ENCODE measurements at places on chromosomes 1 and 21.
A peak's percentile ranks its signal among the peaks of the same experiment; 100 is the strongest.

DNA sequence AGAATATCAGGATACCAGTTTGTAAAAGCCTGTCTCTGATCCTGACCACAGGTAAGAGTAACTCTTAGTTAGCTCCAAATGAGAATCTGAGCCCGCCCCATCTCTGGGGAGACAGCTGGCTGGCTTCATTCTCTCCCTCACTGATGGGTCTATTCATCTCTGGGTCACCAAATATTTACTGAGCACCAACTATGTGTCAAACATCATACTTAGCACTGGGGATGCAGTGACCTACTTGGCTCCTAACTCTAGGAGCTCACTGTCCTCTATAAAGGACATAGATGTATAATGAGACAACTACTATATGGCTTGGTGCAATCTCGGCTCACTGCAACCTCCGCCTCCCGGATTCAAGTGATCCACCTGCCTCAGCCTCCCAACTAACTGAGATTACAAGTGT is 29.8 kb upstream of the BCL10 start:
- no peak for DNase-seq

DNA sequence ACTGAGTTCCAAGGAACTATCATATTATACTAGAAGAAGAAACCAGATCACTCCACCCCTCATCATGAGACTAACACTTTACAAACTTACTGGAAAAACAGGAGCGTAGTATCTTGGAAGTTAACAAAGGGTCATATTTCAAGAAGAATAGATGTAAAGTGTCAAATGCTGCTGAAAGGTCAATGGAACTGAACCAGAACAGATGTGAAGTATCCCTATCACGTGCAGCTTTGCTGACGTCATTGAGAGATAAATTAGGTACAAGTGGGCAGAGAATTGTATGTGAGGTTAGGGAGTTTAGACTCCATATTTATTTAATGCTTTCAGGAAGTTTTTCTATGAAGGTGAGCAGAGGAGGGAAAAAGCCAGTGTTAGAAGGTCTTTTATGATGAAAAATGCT is 483.0 kb downstream of the NCAM2 start:
- DNase-seq, result no peak

DNA sequence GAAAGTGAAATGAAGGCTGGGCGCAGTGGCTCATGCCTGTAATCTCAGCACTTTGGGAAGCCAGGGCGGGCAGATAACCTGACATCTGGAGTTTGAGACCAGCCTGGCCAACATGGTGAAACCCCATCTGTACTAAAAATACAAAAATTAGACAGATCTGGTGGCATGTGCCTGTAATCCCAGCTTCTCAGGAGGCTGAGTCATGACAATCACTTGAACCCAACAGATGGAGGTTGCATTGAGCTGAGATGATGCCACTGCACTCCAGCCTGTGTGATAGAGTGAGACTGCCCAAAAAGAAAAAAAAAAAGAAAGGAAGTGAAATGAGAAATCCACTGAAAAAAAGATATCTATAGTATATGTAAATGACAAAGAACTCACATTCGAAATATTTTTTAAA is 439.9 kb downstream of the DISC1 start:
- DNase-seq, result no peak

DNA sequence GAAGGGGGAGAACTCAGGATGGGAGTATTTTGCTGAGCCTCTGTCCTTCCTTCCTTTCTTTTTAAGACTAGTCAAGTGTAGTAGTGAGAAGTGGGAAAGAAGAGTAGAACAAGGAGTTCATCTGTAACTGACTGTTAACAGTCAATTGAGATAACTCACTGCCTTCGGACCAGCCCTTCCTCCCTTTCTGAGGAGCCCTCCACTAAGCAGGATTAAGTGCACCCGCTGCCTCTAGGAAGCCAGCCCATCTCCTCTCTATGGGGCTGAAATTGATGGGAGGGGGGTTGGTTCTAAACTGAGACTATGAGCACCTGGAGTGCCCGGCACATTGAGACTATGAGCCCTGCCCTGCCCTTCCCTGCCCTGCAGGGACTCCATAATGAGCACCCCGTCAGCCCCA is 72.7 kb upstream of the TINAGL1 start:
- no peak for DNase-seq

- DNase-seq, result no peak
Observed at GRCh38 chr1:64527786-64528185, 57.9 kb downstream of the CACHD1 start.

- DNase-seq, result no peak
Observed at GRCh38 chr1:218865591-218865990, 308.1 kb upstream of the LYPLAL1 start.

- DNase-seq, result no peak
Observed at GRCh38 chr1:192959657-192960186, 99.4 kb downstream of the UCHL5 start.

DNA sequence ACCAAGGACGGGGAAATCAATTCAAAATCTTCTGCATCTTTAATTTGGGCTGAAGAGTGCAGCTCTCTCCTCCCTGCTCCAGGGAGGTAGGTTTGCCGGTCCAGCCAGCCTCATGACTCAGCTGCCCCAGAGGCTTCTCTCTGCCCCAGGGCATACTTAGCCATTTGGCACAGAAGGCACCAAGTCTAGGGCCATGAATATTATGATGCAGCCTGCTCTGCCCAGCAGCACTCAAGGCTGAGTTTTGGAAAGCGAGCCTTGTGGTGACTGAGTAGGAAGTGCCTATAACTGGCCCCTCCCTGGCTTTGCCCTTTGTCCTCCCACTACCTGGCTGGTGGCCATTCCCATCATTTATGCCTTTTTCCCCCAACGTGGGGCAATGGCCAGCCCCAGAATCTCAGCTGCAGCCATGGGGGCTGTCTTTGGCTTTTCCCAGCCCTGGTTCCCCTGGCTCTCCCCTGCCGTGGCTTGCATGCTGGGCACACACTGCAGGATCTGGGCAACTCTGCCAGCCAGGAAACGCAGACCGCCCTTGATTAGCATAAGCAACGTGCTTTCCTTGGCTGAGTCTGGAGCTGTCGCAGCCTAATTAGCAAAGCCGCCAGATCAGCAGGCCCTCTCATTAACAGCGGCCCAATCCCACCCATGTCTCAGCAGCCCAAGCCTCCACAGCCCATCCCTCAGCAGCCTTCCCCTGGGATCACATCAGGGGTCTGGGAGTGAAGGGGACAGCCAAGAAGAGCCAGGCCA is 258.6 kb upstream of the TMEM51 start:
- DNase-seq, result no peak

GRCh38 chr1:57102561-57103326 is 136.9 kb upstream of the C8B start:
- DNase-seq, result no peak

DNA sequence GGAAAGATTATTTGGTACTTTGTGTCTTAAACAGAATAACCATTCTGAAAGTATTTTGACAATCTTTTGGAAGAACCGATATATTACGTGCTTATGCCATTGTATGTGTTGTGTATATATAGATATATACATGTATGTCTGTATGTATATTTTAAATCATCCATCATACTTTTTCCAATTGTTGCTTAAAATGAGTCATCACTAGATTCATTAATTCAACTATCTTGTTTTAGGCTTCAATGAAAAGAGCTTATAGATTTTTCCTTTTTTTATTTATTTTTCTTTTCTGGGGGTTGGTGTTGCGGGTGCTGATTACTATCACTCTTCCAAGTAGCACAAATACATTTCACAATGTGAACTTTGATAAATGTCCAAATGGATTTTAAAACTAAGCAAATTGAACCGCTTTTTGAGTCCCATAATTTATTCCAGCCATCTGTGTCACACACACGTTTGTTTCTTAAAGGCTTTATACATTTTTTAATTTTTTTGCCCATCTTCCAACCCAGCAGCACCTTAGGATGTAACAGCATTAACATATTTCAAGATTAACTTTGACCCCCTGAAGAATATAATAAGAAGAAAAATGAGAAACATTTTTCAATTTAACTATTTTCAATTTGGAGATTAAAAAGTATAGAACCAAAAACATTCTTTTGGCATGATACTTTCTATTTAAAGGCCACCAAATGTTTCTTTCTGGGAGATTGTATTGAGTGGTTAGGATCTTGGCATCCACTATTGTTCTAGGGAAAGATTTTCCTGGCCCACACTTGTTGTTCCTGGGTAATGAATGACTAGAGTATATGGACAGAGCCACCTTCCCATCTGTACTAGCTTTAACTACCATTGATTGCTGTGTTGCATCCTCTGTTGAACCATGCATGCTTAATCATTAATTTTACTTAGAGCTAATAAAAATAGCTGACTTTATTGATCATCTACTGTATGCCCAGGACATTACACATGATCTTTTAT is 9.3 kb upstream of the DPYD start:
- DNase-seq, result no peak

DNA sequence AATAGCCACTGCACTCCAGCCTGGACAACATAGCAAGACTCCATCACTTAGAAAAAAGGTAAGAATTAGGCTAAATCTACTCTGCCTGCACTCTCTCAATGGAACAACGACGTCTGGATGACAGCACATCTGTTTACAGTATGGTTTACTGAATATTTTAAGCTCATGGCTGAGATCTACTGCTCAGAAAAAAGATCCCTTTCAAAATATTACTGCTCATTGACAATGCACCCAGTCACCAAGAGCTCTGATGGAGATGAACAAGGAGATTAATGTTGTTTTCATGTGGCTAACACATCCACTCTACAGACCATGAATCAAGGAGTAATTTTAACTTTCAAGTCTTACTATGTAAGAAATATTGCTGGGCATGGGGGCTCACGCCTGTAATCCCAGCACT is 58.0 kb downstream of the SLC27A3 start:
- DNase-seq, result no peak

- no peak for DNase-seq
Observed at GRCh38 chr1:225731491-225731890, 46.1 kb upstream of the SRP9 start.

DNA sequence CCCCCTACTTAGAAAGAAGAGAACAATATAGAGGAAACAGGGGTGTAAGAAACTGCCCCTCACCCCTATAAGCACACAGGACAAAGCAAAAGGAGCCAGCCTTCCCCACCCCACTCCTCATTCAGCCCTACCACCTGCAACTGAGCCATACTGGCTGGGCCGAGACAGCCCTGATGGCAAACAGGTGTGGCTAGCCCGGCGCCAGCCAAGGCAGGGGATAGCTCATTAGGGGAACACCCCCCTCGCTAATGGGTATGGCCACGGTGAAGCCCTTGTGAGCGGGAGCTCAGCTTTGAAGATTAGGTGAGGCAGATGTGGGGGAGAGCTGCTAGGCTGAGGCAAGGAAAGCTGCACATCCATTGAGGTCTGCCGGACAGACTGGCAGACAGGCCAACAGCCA is 65.5 kb downstream of the ERI3 start:
- no peak for DNase-seq

GRCh38 chr1:28087614-28088167 is 719 bp downstream of the EYA3 start:
- no peak for DNase-seq

- peak; percentile 12 for DNase-seq
Observed at GRCh38 chr1:222928212-222928611, 113.4 kb downstream of the DISP1 start.

DNA sequence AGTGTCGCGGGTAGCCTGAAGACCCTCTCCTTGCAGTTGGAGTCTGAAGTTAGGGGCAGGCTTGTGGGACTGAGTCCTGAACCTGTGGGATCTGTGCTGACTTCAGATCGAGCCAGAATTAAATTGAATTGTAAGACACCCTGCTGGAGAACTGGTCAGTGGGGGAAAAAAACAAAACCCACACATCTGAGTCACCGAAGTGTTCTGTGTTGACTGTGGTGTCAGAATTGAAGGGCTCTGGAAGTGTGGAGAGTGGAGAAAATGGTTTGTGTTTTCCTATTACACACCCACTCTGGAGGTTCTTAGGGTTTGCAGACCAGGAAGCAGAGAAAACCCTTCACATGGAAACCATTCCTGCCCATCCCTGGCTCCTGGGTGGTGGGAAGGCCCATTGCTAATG is 209.5 kb upstream of the GALNT2 start:
- DNase-seq, result no peak

GRCh38 chr1:81412954-81413353 is 387.8 kb upstream of the ADGRL2 start:
- DNase-seq, result no peak

DNA sequence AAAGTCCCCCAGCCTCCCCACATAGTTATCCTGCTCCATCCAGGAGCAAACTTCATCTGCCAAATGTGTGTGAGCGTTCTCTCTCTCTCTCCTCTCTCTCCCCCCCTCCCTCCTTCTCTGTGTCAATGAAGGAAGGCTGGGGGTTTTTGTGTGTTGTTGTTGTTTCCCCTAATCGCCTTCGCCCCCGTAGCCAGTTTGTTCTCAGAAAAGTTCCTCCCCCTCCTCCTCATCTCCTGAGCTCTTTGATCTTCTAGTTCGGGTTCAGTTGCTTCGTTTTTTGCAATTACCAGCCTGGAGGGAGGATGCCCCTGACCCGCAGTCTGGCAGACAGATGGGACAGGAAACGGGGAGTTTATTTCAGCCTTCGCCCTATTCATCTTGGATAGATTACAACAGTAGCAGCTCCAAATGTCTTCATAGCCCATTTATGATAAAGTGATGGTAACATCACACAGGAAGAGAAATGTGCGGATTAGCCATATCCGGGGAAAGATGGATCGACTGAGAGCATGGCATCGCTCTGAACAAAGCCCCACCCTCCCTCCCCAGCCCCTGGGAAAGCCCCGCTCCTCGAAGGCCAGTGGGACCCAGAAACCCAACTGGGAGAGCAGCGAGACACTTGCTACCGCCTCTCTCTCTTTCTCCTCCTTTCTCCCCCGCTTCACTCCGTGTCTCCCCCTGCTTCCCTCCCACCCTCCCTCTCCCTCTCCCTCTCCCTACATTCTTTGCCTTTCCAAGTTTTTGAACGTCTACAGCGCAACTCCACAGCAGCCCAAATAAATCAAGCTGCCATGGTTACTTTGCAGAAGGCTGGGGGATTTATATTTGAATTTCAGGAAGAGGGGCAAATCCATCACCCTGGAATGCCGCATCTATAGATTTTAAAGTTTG is 139.7 kb upstream of the ARHGEF16 start:
- no peak for DNase-seq

GRCh38 chr1:182217071-182217470 is 155.6 kb upstream of the ZNF648 start:
- no peak for DNase-seq

GRCh38 chr1:230923176-230923575 is 54.9 kb upstream of the C1orf198 start:
- no peak for DNase-seq

DNA sequence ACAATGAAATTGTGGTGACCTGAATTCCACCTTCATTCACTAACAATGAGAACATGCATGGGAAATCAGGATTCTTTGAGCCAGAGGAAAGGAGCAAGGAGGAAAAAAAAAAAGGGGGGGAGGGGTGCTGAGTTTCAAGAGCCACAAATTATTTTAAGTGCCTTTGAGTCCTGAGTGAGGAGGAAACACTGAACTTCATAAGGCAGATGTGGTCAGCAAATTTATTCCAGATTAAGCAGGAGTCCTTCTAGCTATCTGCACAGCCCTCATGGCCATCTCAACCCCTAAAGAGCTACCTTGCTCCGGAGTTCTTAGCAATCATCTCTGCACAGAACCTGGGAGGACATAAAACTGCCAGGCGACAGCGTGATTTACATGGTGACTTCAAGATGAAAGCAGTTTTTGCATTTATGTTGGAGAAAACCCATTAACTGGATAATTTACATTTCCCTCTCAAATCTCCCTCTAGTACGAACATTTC is 21.7 kb downstream of the ASTN1 start:
- DNase-seq, result no peak
